ENCODE measurements at places on chromosomes 3 and 15.

GRCh38 chr3:16203031-16203430 lies 28.6 kb downstream of the GALNT15 start:
- DNase-seq, result peak; percentile 41

GRCh38 chr3:25430935-25431770 lies 3.1 kb downstream of the RARB start:
- no peak for DNase-seq

DNA sequence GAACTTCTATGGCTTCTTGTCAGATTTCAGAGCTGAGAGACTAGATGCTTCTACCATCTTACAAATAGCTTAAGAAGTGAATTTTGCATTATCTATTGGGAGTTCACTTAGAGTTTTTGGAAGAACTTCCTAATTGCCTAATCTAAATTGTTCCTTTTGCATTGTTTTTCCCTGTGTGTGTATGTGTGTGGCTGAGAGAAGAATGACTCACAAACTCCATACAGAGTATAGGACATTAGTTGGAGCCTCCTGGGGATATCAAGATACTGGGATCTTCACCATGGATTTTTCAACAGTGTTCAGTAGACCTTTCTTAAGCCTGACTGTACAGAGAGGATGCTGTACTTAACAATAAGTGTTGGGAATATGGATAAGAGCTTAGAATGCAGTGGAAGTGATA lies 10.9 kb downstream of the TLNRD1 start:
- DNase-seq, result no peak

- no peak for DNase-seq
These were observed 35.2 kb downstream of the MYZAP start for GRCh38 chr15:57626713-57627440.

DNA sequence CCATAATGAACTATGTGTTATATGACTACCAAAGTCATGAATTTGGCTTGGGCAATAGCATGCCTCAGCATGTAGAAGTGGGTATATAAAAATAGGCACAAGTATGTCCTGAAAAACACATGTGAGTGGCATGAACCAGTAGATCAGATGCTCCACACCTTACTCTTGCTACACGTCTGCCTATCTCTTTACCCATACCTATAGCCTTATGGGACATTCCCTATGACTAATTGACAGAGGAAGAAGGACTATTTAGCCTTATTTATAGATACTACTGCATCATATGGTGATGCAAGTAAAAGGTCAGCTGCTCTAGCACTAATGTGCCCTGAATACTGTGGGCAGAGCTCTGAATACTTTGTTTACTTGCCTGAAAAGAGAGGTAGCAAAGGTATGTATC lies 81.0 kb upstream of the ZPLD1 start:
- DNase-seq, result no peak

DNA sequence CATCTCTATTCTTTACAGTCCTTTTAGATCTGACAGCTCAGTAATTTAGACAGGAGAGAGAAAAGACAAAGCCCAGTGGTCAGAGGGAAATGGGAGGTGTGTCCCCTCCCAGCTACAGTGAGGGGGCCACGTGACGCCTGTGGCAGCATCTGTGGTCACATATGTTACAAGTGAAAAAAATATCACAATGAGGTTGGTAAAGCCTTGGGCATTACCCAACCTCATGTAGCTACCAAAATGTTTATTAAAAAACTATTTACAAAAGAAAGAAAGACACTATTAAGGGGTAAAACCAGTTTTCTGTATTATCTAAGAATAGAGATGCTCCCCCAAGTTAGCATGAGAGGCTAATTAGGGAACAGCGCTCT lies 42.9 kb upstream of the PLCL2 start:
- DNase-seq, result no peak

DNA sequence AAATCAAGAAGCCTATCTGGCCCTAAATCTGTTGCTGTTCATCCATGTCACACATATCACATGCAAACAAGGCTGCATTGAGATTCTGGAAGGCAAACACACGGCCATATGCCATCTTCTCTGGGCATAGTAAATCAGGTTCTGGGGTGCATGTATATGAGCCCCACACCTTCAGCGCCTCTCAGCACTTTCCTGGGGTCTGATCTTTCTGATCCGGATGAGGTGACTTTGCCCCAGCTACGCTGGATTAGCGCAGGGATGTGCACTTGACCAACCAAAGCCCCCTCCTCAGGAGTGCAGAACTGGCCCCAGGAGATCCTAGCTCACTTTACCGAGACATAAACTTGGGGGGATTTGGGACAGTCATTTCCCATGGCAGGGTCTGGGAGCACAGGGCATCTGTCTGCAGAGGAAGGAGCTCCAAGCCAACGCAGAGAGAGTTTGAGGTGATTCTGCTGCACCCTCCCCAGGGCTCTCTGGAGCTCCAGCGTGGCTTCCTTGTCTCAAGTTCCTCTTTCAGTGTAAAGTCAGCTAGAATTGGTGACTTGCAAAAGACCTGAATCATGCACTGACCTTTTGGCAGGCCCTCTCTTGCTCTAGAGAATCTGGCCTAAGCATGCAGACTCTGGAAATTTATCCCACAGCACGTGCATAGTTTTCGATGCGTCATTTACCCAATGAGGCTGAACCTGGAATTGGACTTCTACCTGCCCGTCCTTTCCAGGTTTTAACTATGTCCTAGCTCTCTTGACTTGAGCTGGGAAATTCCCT lies 63.5 kb upstream of the KLF13 start:
- DNase-seq, result no peak

GRCh38 chr3:149783576-149783975 lies 8.8 kb downstream of the ANKUB1 start:
- no peak for DNase-seq

GRCh38 chr3:119236756-119237155 lies 3.9 kb downstream of the B4GALT4 start:
- no peak for DNase-seq

- DNase-seq, result no peak
These were observed 354.9 kb downstream of the SI start for GRCh38 chr3:164723396-164723795.

GRCh38 chr15:23912191-23912590 lies 225.1 kb upstream of the NDN start:
- no peak for DNase-seq

DNA sequence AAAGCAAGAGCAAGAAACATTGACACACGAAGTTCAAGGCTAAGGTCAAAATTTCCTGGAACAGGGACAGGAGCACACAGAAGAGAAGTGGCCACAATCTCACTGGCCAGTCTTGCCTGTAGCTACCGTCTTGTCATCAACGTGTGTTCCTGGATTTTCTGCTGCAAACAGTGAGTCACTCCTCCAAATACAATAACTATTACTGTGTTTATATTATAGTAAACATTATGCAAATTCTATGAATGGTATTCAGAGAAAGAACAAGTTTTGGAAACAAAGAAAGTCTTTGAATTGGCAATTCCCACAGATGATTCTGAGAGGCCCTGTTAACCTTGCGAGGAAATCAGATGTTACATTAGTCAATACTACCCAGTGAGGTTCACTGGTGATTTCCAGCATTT lies 220.5 kb downstream of the FAM43A start:
- no peak for DNase-seq

- DNase-seq, result no peak
These were observed 9.2 kb downstream of the PLIN1 start for GRCh38 chr15:89669941-89670340.

DNA sequence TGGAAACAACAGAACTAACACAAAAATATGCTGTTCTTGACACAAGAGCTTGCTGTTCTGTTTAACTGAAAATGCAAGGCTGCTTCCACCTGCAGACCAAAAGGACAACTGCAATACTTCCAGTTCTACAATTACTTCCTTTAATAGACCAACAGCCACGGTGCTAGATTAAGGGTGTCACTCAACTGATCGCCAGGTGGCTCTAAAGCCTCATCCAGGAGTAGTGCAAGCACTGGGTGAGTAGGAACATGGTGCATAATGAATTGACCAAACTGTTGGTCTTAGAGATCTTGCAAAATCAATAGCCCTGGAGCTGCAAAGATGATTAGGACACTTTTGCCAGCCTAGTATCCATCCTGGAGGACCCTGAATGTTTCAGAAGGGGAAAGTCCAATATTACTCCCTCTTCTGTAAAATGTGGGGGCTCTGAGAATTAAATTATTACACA lies 3.6 kb upstream of the CLDN16 start:
- peak; percentile 67 for DNase-seq

GRCh38 chr15:85947021-85947420 lies 132.7 kb upstream of the AGBL1 start:
- DNase-seq, result no peak

DNA sequence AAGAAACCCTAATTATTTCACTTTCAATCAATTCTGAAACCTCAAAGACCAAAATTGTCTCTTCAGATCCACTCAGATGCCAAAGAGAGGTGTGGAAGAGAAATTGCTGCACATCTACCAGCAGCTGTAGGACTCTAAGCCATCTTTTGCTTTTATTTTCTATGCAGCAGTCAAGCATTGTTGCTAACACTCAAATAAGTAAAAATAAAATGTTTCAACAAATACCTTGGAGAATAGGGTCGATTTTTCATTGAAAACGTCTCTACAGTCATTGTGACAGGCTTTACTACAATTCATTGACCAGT lies 66.4 kb upstream of the CFAP20DC start:
- no peak for DNase-seq

GRCh38 chr3:13277196-13277813 lies 142.8 kb downstream of the NUP210 start:
- DNase-seq, result no peak

- DNase-seq, result no peak
These were observed 177.5 kb upstream of the CGNL1 start for GRCh38 chr15:57198654-57199291.

DNA sequence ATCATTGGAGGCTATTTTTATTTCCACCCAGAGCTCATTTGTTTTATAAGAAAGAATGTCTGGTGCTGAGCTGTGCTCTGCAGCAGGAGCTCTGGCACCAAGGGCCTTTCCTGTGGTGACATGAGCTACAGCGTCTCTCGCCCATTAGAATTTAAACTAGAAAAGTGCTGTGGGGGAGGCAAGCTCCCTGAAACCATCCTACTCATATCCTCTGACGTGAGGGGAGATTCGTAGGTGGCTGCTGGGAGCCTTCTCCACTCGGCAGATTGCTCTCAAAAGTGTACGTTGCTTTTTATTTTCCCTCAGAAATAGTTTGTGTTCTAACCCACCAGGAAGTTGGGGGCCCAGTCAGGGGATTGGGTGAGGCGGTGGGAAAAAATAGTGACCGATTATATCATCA lies 76.3 kb upstream of the ARHGEF3 start:
- DNase-seq, result peak; percentile 48

DNA sequence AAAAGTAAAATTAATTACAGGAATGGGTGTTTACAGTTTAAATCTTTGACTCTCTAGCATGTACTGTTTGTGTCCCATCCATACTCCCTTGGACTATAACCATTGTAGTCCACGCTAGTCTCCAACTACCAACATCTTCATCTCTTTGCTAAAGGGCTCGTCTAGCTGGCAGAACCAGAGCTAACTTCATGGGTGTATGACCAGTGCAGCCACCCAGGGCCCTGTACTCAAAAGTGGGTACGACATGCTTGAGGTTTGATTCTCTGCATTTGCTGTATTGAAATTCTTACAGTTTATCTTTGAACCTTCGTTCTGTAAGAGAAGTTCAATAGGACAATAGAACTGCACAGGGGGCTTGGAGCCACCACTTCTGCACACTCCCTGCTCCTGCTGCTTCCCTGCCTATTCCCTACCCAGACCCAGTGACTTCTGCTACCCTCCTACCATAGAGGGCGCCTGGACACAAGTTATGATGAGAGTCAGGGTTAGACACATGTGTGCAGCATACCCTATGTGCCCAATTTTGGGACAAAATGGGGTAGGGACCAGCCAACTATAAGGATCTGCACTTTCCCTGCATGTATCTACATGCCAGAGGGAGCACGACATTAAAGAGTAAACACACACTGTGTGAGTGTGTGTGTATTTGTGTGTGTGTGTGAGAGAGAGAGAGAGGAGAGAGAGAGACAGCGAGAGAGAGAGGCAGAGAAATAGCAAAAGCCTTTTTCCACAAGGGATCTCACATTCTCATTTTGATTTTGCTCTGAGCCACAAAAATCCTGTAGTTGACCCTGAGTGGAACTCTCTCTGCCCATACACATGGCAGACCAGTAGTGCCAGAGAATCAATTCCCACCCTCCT lies 59.0 kb upstream of the NECTIN3 start:
- DNase-seq, result no peak

DNA sequence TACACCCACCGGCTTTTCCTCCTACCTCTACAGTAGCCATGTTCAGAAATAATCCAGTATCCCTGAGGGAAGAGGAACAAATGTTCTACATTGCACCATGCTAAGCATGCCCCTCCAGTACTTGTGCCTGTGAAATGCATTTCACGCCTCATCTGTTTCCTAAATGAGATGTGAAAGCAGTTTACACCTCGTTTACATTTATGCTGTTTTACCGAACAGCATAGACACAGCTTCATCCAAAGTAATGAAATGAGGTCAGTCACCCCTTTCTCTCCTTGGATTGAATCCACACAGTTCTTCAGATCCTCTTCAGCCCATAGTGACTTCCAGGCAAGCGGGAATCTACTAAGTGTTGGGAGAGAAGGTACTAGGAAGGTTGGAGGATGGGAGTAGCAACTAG lies 514.3 kb downstream of the PDCD6IP start:
- DNase-seq, result no peak

GRCh38 chr3:139774560-139775302 lies 97.0 kb upstream of the NMNAT3 start:
- DNase-seq, result peak; percentile 70

DNA sequence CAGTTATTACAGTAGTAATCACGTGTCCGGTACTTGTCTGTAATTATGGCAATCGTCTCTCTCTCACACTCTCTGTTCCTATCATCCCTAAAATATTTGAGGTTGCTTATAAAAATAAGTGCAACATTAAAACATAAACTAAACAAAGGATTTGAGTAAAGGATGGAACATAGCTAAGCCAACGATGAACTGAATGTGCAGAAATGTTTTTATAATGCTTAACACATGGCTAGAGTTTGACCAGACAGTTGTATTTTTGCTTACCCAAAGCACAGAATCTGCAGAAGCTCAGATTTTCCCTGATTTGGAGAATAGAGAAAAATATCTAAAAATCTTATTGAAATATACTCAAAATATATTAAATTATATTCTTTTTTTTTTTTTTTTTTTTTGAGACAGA lies 1030.9 kb downstream of the NAALADL2 start:
- DNase-seq, result no peak

Measured in brain microvascular endothelial cell (primary cell).